Thyroid gland (tissue), 4 donors: ENCODE measurements at places on chromosomes 6 and 20.

- DNase-seq = no peak
Observed at GRCh38 chr6:163886428-163886827, 471.9 kb downstream of the QKI start.

- DNase-seq = no peak
Observed at GRCh38 chr20:34012735-34013134, 19.0 kb downstream of the RALY start.

- DNase-seq = peak; percentile 43
Observed at GRCh38 chr6:37783856-37784584, 35.5 kb upstream of the ZFAND3 start.

DNA sequence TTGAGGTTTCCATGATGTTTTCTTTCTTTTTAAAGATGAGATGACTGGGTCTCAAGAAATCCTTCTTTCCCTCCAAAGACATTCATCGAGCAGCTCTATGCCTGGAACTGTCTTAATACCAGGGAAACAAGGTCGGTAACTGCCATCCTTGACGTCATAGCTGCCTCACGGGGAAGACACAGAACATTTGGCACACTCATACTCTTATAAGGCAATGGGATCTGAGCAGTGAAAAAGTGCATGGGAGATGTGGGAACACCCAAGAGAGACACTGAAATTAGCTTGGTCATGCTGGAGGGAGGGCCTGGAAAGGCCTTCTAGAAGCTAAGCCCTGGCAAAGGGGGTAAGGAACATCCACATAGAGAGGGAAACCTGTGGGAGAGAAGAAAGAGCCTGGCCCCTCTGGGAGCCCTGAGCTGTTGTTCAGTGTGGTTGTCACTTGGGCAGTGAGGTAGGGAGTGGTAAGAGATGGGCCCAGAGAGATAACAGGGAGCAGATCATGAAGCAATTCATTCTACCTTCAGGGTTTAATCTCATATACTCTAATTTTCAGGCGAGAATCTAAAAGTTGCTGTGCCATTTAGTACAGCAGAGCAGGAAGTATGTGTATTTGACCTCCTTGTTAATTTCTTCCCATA is 30.8 kb downstream of the CLIC5 start:
- no peak for DNase-seq

- DNase-seq = no peak
Observed at GRCh38 chr6:14966906-14967711, 278.8 kb upstream of the JARID2 start.

- no peak for DNase-seq
Observed at GRCh38 chr20:40525351-40525750, 163.7 kb downstream of the MAFB start.

GRCh38 chr6:146289816-146290588 is 253.6 kb upstream of the RAB32 start:
- no peak for DNase-seq

DNA sequence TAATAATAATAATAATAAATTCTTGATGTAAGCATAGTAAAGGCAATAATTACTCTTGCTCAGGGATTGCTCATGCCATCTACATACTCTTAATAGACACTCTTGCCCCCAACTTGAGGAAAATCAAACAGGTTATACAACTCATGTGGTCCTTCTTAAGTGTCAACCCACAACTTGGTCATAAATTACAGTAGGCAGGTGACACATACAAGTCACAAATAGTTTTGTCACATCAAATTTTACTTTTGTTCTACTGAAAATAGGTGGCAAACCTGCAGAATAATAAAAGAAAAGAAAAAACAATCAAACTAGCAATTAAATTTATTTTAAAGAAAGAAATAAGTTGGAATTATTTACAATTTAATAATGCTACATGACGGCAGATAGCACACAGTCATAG is 1.6 kb downstream of the ME1 start:
- no peak for DNase-seq

- DNase-seq = peak; percentile 35
Observed at GRCh38 chr20:53943522-53944291, 126.7 kb downstream of the BCAS1 start.

DNA sequence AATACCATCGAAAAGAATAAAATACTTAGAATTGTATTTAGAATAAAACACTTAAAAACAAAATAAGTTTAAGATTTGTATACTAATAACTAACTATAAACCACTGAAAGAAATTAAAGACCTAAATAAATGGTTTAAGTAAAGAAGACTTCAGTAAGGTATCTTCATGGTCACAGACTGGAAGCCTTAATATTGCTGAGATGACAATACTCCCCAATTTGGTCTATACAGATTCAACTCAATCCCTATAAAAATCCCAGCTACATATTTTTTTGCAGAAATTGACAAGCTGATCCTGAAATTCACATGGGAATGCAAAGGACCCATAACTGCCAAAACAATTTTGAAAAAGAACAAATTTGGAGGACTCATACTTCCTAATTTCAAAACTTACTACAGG is 18.9 kb downstream of the SERINC3 start:
- DNase-seq = no peak

- DNase-seq = no peak
Observed at GRCh38 chr6:27562027-27562410, 89.1 kb upstream of the ZNF184 start.

DNA sequence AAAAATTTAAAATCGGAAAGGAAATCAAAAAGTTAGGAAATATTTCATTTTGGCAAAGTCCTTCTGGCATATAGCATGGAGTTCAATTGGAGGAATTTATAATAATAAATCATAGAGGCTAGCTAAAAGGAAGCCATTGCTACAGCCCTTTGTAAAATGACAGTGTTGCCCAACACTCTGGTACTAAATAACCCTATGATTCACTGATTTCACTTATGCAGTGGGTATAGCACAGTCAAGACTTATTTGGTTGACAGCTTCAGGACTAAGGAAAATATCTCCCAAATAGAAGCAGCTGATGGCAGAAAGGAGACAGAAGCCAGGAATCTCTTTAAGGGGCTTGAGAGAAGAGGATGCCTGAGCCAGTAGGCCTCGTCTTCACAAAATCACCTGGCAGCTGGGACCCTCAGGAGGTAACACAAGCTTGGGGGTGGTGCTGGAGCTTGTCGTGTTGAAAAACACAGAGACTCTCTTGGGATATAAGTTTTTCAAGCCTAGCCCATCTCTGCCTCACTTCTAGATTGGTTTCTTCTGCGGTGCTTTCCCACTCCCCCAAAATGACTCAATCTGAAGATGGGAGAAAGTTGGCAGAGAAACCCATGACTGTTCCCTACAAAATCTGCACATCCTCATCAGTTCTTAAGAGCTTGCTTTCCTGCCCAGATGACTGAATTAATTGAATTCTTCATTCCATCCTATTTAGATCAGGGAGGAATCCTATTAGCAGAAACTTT is 38.4 kb upstream of the EYA4 start:
- no peak for DNase-seq

GRCh38 chr6:49342410-49342809 is 120.6 kb downstream of the MMUT start:
- DNase-seq = no peak

GRCh38 chr20:7362601-7363000 is 577.7 kb downstream of the HAO1 start:
- no peak for DNase-seq

GRCh38 chr6:78570044-78570443 is 297.3 kb upstream of the IRAK1BP1 start:
- no peak for DNase-seq

DNA sequence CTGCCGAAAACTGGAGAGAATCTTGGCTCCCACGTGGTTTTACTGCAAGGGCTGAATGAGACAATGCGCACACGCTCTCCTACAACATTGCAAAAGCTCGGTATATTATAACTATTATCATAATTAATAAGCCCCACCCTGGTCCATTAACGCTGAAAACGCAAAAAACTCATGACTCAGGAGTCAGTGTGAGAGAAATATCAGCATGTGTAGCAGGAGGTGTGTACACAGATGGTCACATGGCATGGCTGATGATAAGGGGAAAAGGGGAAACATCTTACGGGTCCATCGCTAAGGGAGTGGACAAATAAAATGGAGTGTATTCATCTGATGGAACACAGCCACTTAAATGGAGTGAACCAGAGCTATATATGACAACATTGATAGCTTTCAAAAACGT is 29.2 kb downstream of the CDH22 start:
- no peak for DNase-seq
